ENCODE measurements at places on chromosomes 16 and 17.

- no peak for DNase-seq
Observed at GRCh38 chr16:14193316-14193871, 122.3 kb downstream of the MRTFB start.

GRCh38 chr16:89615176-89615575 is 1.7 kb downstream of the DPEP1 start:
- DNase-seq: no peak

GRCh38 chr16:85386467-85387170 is 226.5 kb upstream of the GSE1 start:
- DNase-seq: no peak

DNA sequence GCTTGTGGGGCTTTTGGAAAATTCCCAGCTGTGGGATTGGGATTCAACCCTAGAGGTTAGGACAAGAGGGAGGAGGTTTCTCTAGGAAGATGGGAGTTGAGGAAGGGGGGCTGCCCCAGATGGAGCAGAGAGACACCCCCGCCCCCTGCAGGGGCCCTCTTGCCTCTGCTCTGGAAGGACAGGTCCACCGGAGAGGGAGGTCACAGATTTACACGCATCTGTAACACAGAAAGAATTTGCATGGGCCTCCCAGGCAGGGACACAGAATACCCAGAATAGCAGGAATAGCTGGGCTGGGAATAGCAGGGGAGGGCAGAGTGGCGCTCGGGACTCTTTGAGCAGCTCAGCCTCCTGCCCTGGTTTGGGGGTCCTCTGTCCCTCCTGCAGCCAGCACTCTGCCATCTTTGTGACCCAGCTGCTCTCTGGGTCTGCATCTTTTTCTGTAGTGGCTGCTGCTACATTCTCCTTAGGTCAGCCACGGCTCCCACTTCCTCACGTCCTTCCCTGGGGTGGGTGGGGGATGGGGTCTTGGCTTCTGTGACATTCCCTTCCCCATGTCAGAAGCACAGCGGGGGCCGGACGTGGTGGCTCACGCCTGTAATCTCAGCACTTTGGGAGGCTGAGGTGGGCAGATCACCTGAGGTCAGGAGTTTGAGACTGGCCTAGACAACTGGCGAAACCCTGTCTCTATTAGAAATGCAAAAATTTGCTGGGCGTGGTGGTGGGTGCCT is 33.9 kb upstream of the PLLP start:
- DNase-seq: no peak

DNA sequence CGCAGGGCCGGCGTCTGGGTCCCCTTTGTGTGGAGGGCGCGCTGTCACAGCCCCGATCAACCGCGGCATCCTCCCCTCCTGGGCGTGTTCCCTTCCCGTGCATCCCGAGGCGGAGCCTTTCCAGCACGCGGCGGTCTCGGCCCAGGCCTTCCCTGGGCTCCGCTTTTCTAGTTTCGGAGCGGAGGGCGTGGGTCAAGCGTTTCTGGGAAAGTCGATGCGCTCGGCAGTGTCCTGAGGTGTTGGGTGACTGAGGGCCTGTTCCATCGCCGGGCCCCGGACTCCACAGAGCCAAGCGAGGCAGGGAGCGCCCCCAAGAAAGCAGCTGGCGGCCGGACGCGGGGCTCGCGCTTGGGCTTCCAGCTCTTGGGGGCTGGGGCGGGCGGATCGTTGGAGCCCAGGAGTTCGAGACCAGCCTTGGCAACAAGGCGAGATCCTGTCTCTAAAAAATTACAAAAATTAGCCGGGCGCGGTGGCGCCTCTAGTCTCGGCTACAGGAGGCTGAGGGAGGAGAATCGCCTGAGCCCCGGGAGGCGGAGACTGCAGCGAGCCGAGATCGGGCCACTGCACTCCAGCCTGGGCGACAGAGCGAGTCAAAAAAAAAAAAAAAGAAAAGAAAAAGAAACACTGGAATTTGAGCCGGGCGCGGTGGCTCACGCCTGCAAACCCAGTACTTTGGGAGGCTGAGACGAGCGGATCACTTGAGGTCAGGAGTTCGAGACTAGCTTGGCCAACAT is 806 bp downstream of the IFT140 start:
- DNase-seq: no peak

- peak; percentile 61 for DNase-seq
Observed at GRCh38 chr17:51427323-51427811, 167.0 kb downstream of the UTP18 start.

GRCh38 chr17:16381496-16381820 is 567 bp downstream of the UBB start:
- DNase-seq: peak; percentile 14

DNA sequence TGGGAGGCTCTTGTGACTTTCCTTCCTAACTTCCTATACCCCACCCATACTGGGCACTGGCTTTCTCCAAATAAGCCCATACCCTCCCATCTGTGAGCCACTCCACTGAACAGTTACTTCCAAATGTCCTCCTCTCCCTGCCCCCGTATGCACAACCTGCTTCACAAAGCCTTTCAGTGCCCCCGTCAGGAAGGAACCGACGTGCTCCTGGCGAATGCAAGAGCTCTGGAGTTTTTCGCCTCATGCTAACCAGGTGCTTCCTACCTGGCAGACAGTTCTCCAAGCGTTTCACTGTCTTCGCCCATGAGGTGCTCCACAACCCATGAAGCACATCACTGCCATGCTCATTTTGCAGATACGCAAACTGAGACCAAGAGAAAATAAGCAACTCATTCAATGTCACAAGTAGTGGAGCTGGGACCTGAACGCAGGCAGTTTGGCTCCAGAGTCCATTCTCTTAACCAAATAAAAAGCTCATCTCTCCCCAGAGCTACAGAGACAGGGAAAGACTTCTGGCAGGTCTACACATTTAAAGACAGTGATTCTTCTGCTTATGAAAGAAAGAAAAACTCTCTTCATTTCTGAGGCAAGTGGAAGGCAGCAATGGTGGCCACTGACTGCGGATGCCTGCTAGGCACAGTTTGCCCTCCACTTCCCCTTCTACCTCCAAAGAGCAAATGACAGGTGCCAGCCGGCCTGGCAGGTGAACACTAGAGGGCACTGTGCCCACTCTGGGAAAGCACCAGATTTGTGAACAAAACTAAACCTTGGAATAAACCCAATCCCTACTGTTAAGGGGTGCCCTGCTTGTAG is 23.8 kb downstream of the SPHK1 start:
- DNase-seq: peak; percentile 25
